ENCODE measurements at places on chromosomes 2 and 18. TPM values are rescaled to one million over a fixed set of nuclear protein-coding genes. Genes with fewer than 3 reads are reported as not detected.

DNA sequence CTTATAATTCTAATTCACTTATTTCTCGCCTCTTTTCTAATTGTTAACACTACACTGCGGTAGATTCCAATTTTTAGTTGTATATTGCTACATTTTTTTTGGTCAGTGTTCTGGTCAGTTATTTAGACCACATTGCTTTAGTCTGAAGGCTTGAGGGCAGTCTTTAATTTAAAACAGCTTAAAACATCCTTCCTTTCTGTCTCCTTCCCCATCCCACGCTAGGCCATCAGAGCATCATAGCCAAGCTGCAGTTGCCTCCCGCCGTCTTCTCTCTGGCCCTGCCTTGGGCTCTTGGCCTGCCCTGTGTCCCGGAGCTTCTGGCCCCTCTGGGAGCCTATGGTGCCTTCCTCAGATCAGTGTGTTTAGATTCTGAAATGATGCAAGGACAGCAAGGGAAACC, 52.6 kb upstream of the GLI2 start:
- DNase-seq, result no peak

The AOX1 gene
- 2.4 TPM for total RNA-seq

The PRSS56 gene
- not detected for total RNA-seq

The LCLAT1 gene
- 15.4 TPM for total RNA-seq

GRCh38 chr18:58612315-58613055, 16.4 kb downstream of the ALPK2 start:
- DNase-seq, result no peak

DNA sequence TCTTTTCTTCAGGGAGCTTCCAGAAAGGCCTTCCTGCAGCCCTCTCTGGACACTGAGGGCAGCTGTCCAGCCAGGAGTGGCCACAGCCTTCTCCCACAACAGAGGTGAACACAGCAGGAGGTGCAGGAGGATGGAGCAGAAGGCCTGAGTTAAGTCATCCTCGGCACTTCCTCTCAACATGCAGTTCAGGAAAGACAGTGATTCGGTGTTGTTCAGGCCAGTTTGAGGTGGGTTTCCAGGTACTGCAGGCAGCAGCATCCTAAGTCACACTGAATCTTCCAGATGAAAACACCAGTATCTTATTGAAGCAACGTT, 225.3 kb upstream of the PXDN start:
- DNase-seq, result no peak

- DNase-seq, result peak; percentile 96
These were observed 6.1 kb downstream of the CHMP1B start for GRCh38 chr18:11857177-11857887.
